ENCODE measurements at places on chromosomes 5 and 9.
A peak's percentile ranks its signal among the peaks of the same experiment; 100 is the strongest.

GRCh38 chr9:38053697-38054461, 15.1 kb downstream of the SHB start:
- DNase-seq: no peak

DNA sequence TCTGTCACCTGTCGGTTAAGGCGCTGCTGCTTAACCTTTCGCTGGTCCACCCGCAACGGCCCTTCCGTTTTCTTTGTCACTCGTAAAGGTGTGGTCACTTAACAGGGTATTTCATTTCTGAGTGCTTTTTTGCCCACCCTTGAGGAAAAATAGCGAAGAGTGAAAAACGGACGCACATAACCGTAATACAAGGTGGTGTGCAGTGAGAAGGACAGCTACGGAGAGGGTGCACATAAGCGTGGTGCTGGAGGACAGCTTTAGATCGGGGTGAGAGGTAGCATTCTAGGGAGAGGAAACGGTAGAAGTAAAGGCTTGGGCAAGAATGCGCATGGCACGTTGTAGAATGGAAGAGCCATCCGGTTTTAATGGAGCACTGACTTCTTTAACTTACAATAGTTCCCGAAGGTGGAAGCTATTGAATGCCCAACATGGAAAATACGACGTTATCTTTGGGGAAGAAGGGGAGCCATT, 761 bp downstream of the CCT5 start:
- DNase-seq: no peak

DNA sequence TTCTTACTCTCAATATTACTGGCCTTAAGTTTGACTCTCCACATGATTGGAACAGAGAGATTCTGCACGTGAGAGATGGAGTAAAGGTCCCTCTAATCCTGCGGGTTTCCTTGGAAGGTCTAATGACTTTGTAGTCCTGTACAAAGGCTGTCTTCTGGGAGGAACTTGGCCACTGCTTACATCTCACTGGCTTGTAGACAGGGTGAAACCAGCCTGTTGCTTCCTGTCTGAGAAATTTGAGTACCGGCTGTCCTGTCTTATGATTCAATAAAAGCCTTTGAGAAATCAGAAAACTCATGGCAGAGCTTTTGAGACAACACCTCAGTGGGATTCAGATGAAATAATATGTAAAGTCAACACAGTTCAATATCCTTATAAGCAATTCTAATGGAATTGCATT, 43.0 kb downstream of the IL31RA start:
- no peak for DNase-seq

DNA sequence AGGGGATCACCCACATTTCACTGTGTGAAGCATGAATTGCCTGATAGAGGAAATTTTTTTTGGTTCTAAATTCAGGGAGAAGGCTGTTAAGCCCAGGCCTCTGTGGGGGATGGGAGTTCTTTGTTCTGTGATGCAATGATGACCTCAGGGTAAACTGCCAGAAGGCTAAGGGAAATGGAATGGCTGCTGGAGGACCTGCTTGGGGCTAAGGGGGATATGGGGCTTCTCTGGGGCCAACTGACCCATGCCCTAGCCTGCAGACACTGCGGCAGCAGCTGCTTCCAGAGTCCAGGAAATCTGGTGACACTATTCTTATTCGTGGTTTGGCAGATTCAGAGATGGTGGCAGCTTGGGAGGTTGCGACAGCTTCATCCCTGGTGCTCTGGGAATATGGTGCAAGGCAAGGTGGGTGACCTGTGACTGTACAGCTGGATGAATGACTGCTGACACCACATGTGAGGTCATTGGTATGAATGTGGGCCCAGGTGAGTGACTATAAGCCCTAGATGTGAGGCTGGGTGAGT, 30.3 kb downstream of the VCP start:
- DNase-seq: no peak

DNA sequence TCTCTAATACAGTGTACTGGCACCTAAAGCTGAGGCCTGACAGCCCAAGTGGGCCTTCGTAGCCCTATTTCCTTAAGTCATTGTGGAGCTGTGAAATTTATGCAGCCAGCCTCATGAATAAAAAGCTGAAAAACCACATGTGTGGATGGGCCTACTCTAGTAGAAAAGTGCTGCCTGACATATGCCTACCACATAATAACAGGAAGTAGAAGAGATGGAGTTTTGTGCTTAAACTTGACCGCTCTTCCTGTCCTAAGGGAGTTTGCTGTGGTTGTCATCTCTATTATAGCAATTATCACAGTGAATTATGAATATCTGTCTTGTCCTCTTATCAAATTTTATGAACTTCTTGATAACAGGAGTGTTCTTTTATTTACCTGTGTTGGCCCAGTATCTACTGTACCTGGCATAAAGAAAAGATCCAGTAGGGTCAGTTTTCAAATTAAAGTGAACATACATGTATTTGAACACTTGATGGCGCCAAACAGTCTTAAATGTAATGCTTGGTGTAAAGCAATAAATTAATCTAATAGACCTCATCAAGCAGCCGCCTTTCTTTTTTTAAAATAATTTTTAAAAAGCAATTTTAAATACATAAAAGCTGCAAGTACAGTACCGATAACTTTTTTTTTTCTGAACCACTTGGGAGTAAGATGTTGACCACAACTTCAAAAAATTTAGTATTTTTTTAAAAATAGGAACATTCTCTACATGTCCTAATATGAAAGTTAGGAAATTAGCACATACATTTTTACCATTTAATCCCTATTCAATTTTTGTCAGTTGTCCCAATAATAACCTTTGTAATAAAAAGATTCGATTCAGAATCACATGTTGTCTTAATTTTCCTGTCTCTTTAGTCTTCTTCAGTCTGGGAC, 51.0 kb downstream of the FKTN start:
- DNase-seq: peak; percentile 62

GRCh38 chr5:173726846-173727557, 110.6 kb upstream of the BOD1 start:
- DNase-seq: no peak

GRCh38 chr5:39009280-39009679, 64.9 kb downstream of the RICTOR start:
- no peak for DNase-seq

- no peak for DNase-seq
These were observed 25.5 kb downstream of the ABHD17B start for GRCh38 chr9:71885467-71885866.

DNA sequence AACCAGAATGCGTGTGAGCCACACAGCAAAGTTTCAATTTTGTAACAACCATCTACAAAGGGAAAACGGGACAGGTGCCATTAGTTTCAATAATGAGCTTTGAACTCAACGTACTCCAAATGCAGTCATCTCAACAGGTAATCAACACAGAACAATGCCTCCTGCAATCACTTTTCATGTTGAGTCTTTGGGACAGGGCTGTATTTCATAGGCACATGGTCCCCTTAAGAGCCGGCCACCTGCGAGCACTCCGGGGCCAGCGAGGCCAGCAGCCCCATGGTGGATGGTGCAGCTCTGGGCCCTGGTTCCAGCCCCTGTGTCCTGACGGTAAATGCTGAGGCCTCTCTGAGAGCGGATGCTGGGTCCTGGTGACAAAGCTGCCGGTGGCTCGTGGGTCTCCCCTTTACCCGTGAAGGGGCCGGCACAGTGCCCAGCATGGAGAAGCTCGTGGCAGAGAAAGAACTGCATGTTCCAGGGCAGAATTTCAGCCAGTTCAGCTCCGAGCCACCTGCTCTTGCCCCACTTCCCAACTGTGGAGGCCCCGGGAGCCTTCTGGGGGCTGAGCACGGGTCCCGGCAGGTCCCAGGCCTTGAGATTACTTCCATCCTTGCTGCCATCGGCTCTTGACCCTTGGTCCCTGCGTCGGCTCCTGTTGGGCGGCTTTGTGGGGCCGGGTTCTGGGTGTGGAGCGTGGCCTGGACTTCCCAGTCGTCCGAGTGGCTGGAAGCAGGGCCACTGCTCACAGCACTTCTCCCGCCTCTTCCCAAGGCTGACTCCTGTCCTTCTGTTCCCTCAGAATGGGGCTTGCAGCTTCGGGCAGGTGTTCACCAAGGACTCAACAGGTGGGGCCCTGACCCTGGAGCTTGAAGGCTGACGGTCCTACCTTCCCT, 26.1 kb upstream of the RNU6ATAC start:
- DNase-seq: no peak

GRCh38 chr5:24480952-24481351, 163.8 kb downstream of the CDH10 start:
- DNase-seq: no peak

- DNase-seq: peak; percentile 56
These were observed 8.9 kb upstream of the FBXO38 start for GRCh38 chr5:148374690-148375360.

- no peak for DNase-seq
These were observed 17.5 kb downstream of the SUB1 start for GRCh38 chr5:32602906-32603305.

GRCh38 chr5:135208903-135209721, 175.1 kb upstream of the PITX1 start:
- DNase-seq: peak; percentile 54

GRCh38 chr9:33220681-33221567, 19.0 kb upstream of the SPINK4 start:
- no peak for DNase-seq

DNA sequence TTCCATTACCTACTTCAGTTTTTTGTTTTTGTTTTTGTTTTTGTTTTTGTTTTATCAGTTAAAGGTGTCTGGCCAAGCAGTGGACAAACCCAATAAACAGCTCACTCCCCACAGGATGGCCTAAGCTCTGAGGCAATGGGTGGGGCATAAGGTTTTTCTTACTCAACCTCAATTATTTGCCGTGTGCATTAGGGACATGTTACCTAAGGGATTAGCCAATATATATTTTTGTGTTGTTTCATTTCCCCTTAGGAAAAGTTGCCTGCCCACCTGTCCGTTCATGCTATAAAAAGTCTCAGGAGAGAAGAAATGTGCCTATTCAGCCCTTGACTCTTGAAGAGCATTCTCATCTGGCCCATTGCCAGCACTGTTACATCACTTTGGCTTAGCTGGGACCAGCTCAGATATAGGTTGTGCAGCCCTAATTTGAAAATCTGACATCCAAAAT, 7.3 kb downstream of the SH3RF2 start:
- peak; percentile 44 for DNase-seq

GRCh38 chr5:172689801-172690200, 48.7 kb downstream of the NEURL1B start:
- no peak for DNase-seq

- DNase-seq: no peak
These were observed 254.0 kb upstream of the IRX1 start for GRCh38 chr5:3341446-3342240.

- no peak for DNase-seq
These were observed 388.0 kb upstream of the PIK3R1 start for GRCh38 chr5:67827541-67827940.

DNA sequence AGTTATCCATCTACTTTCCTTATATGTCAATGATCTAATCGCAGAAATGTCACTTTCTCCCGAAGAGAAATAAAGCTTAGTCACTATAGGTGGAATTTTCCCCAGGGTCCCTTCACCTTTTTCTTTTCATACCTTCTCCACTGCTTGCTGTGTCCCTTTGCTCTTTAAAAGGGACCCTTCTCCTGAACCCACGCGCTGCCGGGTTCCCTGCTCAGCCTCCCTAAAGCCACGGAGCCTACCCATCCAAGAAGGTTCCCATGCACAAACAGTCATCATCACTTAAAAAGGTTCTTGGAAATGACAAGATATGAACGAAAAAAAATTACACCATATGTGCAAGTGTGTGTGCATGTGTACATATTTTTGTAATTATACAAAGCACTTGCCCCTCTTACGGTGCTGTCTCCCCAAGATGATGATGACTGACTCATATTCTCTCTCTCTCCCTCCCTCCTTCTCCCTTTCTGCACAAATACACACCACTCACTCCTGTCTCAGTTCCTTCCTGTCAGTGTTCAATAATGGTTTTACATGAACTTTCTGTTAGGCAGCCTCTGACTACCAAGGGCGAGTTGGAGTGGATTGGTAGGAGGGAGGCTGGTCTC, 1.5 kb upstream of the PTPRD start:
- DNase-seq: no peak

DNA sequence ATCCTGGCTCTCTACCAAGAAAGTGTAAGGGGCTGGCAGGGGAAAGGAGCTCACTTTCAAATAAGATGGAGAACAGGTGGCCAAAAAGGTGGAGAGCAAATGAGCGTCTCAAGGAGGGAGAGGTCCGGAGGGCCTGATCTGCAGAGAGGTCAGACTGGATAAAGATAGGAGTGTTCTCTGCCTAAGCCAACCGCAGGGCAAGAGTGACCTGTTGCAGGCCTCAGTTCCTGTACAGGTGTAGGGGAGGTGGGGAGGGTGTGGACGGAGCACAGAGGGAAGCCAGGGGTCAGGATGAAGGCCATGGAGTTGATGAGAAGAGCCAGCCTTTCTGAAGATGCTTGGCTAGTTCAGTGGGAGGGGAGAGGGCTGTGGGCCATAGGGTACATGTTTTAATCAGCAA, 239.7 kb downstream of the HSPA4 start:
- DNase-seq: no peak

DNA sequence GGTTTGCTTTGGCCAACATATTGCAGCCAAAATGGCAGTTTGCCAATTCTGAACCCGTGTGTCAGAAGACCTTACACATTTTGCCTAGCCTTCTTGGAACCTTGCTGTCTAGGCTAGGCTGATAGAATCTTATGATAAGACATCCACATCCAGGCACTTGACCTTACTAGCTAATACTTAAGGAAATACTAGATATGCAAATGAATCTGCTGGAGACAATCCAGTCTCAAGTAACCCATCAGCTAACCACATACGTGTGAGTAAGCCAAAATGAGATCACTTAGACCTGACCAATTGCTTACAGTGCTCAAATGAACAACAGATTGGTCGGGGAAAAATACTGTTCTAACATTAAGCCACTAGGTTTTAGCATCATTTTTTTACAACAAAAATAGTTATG, 1504.6 kb upstream of the CDH9 start:
- peak; percentile 47 for DNase-seq

- no peak for DNase-seq
These were observed 1457.2 kb upstream of the WWC1 start for GRCh38 chr5:166834246-166834645.

- no peak for DNase-seq
These were observed 82.4 kb downstream of the PPP2R2B start for GRCh38 chr5:146796144-146796543.

DNA sequence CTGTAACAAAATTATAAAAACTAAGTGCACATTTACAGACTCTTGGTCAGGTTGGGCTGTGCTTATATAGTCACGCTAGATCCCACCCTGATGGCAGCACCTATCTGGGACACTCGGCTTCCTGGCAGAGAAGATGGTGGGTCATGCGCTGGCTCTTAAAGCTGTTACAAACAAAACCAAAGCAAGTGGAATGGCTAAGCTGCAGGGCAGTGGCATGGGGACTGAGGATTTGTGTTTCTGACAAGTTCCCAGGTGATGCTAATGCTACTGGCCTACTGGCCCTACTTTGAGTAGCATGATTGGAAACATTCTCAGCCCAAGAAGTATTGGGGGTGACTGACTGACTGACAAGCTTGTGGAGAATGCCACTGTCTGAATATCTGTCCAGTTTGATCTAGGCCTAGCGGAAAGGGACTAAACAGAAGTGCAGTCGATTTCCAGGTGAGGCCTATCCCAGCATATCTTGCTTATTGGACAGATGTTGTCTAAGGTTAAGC, 8.3 kb downstream of the BTF3 start:
- DNase-seq: no peak

DNA sequence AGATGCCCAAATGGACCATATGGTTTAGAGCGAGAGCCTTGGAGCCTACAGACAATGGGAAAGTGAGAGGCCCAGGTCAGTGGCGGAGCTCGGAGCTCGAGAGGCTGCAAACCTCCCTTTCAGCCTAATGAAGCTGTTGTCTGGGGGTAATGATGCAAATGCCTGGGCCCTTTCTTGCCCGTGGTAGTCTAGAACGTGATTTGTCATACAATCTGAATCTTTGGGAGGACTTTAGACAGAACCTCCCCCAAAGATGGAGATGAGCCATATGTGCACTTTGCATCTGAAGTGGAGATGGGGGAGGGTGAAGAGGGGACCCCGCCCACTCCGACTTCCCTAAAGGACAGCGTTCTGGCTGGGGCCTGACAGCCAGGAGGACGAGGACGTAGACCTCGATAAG, 10.3 kb upstream of the NEUROG1 start:
- DNase-seq: no peak

Data from kidney glomerular epithelial cell (primary cell).